ENCODE measurements at places on chromosomes 1 and 21.

- peaks cover 7% of the 10 kb centered on the region for H3K27me3 ChIP-seq
- H3K4me3 ChIP-seq = no peak overlapping the region
- H3K36me3 ChIP-seq = no peaks in the 10 kb centered on the region
- DNase-seq = no peak
- no peaks in the 10 kb centered on the region for H3K4me1 ChIP-seq
These were observed 10.5 kb upstream of the COP1 start for GRCh38 chr1:176217461-176218099.

GRCh38 chr1:15347182-15347581, 62.5 kb upstream of the EFHD2 start:
- H3K27ac ChIP-seq = peak overlapping the region; percentile 80
- peaks cover 3% of the 10 kb centered on the region for H3K36me3 ChIP-seq
- H3K4me3 ChIP-seq = peak overlapping the region; percentile 62

DNA sequence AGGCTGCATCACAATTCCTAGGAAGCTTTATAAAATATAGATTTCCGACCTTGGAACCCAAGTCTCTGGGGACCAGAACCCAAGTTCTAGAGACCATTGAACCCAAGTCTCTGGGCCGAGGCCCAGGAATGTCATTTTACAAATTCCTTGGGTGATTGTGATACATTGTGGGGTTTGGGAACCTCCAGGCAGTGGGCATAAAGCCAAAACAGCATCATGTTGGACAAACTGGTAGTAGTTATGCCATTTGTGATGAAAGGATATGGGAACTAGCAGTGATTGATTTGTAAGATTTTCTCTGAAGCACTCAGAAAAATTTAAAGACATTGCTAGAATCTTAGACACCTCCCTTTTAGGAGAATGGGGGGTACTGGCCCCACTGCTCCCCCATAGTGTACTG, 160.2 kb downstream of the HIVEP3 start:
- H3K4me1 ChIP-seq = peaks cover 25% of the 10 kb centered on the region
- peaks cover 2% of the 10 kb centered on the region for H3K36me3 ChIP-seq
- no peak overlapping the region for H3K27ac ChIP-seq
- DNase-seq = no peak
- no peaks in the 10 kb centered on the region for H3K27me3 ChIP-seq
- H3K4me3 ChIP-seq = no peak overlapping the region

GRCh38 chr1:46153228-46153627, 20.8 kb upstream of the PIK3R3 start:
- no peaks in the 10 kb centered on the region for H3K27me3 ChIP-seq
- H3K27ac ChIP-seq = no peak overlapping the region
- no peaks in the 10 kb centered on the region for H3K4me1 ChIP-seq
- H3K36me3 ChIP-seq = no peaks in the 10 kb centered on the region
- no peak for DNase-seq

- no peak overlapping the region for H3K27ac ChIP-seq
- H3K27me3 ChIP-seq = no peaks in the 10 kb centered on the region
- H3K36me3 ChIP-seq = peaks cover 14% of the 10 kb centered on the region
- no peak overlapping the region for H3K4me3 ChIP-seq
- H3K4me1 ChIP-seq = peaks cover 65% of the 10 kb centered on the region
- DNase-seq = no peak
These were observed 161.5 kb downstream of the TOMM20 start for GRCh38 chr1:234967121-234967520.

GRCh38 chr1:26058052-26058595, 9.3 kb downstream of the TRIM63 start:
- H3K27ac ChIP-seq = no peak overlapping the region
- H3K27me3 ChIP-seq = peaks cover 57% of the 10 kb centered on the region
- H3K36me3 ChIP-seq = no peaks in the 10 kb centered on the region
- DNase-seq = no peak
- no peaks in the 10 kb centered on the region for H3K4me1 ChIP-seq
- no peak overlapping the region for H3K4me3 ChIP-seq

- peaks cover 20% of the 10 kb centered on the region for H3K4me1 ChIP-seq
- H3K36me3 ChIP-seq = peaks cover 55% of the 10 kb centered on the region
- peak overlapping the region; percentile 99 for H3K27ac ChIP-seq
- peak overlapping the region; percentile 98 for H3K4me3 ChIP-seq
- H3K27me3 ChIP-seq = no peaks in the 10 kb centered on the region
These were observed 478 bp downstream of the RIT1 start for GRCh38 chr1:155910621-155911121.

- H3K4me3 ChIP-seq = no peak overlapping the region
- no peaks in the 10 kb centered on the region for H3K4me1 ChIP-seq
- DNase-seq = no peak
- H3K36me3 ChIP-seq = no peaks in the 10 kb centered on the region
- no peaks in the 10 kb centered on the region for H3K27me3 ChIP-seq
These were observed 508.8 kb downstream of the PLPP3 start for GRCh38 chr1:56070601-56071000.

DNA sequence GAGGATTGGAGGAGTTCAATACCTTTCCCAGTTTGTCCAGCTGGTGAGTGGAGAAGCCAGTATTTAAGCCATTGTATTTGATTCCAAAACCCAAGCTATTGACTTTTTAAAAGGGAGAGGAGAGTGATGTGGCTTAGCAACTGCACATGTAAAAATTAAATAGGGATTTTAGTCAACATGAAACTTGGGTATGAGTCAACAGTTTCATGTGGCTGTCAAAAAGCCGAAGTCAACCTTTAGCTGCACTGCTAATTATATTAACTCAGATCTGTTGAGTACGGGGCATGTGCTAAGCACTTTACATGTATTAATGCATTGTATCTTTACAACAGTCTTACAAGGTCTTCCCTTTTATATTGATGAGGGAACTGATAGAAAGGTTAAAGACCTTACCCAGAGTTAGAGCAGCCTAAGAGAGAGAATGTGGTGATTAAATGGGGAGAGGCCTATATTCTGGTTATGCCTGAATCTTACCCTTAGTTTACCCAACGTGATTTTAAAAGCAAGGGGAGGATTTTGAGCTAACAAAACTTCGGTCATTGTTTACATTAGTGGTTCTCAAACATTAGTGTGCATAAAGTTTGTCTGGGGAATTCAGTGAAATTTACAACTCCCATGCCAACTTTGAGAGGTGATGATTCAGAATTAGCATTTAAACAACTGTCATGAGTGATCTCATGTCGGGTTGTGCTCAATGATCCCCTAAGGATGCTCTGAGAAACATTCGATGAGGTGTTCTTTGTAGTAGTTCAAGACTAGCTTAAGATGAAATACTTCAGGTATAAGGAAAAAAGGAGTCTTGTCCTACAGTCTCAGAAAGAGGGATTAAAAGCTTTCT, 6.9 kb upstream of the SLC35F3 start:
- H3K36me3 ChIP-seq = no peaks in the 10 kb centered on the region
- DNase-seq = no peak

- no peaks in the 10 kb centered on the region for H3K27me3 ChIP-seq
- no peak for DNase-seq
- H3K27ac ChIP-seq = no peak overlapping the region
These were observed 99.1 kb downstream of the PLA2G4A start for GRCh38 chr1:186927884-186928283.

DNA sequence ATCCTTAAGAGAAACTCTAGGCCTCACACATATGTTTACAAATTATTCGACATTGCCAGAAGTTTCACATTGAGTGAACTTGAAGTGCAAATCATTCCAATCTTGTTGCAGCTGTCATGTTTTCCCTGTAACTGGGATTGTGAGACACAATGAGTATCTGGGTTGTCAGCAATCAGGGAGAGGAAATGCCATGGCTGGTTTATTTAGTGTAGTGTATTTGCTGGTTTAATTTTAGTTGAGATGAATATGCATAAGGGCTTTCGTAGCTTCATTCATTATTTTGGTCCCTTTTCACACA, 54.2 kb upstream of the USP1 start:
- DNase-seq = no peak
- H3K27ac ChIP-seq = no peak overlapping the region
- no peaks in the 10 kb centered on the region for H3K4me1 ChIP-seq
- no peak overlapping the region for H3K4me3 ChIP-seq

DNA sequence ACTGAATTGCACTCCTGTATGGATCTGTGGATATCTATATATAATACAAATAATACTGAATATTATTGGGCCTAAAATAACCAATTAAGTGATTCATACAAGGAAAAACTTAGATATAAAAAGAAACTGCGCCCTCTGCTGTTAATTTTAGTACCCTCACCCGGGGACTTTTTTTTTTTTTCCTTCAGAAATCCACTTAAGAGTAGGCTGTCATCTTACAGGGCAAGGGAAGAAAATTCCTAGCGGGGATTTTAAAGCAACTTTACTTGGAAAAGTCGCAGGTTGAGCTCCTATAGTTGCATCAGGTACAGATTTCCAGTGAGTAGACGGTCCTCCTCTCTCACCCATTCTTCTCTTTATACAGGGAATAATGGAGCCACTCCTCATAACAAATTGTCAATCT, 1.3 kb downstream of the NTNG1 start:
- H3K36me3 ChIP-seq = no peaks in the 10 kb centered on the region
- H3K4me3 ChIP-seq = peak overlapping the region; percentile 56
- H3K27me3 ChIP-seq = peaks cover 55% of the 10 kb centered on the region
- H3K27ac ChIP-seq = no peak overlapping the region
- no peak for DNase-seq
